ENCODE measurements at places on chromosomes 1 and 21. TPM values are rescaled to one million over a fixed set of nuclear protein-coding genes. Genes with fewer than 3 reads are reported as not detected.

DNA sequence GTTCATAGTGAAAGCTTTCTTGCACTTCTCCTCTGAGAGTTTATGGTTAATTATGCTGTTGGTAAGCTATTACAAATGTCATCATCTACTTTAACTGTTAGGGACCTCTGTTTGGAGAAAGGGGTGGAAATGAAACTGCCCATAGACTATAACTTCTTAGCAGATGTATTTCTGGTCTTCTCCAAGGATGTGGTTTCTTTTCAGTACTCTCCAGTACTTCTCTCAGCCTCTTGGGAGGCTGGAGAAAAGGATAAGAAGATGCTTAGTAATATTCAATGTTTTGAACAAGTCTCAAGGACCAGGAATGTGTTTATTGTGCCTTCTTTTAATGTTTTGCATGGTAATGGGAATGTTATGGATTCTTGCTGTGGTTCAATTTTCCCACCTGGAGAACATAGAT, 60.4 kb downstream of the LAMC2 start:
- DNase-seq, result no peak

DNA sequence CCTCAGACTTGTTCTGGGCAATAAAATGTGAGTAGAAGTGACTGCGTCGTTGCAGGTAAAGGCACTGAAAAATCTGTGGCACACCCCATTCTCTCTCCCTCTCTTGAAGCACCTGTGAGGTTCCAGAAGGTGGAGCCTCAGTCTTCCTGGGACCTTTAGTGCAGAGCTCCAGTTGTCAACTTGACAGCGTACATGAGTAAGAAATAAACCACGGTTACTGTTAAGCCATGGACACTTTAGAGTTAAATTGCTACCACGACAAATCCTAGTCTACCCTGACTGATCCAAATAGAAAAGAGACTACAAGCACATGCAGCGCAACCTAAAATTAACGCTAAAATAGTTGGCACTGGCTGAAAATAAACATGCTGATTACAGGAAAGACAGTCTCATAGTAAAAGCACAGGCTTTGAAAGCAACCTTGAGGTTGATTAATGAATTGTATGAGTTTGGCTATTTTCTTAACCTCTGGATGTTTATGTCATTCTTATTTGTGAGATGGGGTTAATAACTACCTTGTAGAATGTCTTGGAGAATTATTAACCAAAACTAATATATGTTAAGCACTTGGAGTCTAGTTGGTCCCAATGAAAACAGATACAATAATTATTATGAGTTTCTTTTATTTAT, 93.0 kb upstream of the PLPPR4 start:
- no peak for DNase-seq

DNA sequence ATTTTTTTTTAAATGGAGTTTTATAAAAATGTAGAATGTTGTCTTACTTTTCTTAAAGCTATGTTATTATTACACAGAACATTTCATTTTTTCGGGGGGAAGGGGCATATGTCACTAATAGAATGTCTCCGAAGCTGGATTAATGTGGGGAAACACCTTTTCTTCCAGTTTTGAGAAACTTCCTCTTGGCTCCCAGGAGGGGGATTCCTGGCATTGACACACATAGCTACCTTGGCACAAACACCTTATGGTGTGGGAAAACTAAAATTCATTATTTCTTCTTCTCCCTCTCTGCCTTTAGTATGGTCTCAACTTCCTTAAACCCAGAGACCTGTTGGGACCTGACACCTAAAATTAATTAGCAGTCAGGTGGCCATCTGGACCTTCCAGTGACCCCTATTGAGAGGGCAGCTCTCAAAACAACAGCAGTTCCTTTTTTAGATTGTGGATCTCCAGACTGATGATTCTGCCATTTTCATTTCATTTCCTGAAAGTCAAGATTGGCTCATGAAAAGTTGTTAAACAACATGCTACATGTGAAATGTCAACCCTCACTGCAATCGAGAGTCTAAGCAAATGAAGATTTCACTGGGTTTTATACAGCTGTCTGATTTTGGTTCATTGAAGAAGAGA, 70.1 kb upstream of the EDEM3 start:
- DNase-seq, result no peak

LCE2B gene
- not detected for total RNA-seq

- DNase-seq, result no peak
Measured at GRCh38 chr1:157087030-157087429, 12.6 kb downstream of the ETV3L start.

DNA sequence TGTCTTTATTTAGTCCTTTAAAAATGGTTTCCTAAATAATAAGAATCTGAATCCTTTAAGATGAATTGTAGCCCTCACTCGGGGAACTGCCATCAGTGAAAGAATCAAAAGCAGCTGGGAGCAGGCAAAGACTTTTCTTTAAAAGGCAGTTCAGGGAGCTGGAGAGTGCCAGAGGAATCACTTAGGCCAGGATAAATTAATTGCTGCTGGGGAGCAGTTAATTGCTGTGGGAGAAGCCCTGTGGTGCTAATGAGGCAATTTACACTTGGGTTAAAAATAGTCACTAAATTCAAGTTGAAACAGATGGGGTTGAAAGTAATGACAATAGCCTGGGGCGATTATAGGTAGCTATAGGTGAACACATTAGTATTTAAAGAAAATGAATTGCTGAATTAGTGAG, 38.7 kb upstream of the COL24A1 start:
- DNase-seq, result no peak

DNA sequence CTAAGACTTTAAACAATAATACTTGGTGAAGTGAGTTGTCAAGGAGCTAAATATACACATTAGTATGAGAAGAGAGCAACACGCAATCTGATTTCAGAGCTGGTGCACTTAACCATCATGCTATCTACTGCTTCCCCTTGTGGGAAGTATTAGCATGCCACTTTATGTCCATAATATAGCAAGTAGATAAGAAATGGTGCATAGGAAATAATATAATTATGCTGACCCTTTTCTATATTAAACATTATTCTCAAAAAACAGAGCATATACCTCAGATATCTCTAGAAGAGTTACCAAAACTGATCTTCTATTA, 63.4 kb downstream of the MAGI3 start:
- no peak for DNase-seq

DNA sequence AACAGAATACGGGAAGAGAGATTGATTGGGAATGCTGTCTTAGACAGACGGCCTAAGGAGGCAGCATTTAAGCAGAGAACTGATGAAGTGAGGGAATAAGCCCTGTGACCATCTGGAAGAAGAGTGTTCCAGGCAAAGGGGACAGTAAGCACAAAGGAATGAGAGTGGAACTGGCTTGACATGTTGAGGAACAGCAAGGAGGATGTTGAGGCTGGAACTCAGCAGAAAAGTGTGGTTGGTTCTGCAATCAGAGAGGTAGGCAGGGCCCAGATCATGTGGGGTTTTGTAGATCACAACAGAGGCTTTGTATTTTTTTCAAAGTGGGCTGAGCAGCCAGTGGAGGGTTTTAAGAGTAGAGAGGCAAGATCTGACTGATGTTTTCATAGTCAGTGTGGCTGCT, 157.4 kb downstream of the DNM3 start:
- DNase-seq, result no peak

- no peak for DNase-seq
Measured at GRCh38 chr1:103266036-103266435, 157.7 kb upstream of the COL11A1 start.

TNFRSF9 gene
- total RNA-seq, result 0.16 TPM

- no peak for DNase-seq
Measured at GRCh38 chr1:219109424-219110018, 64.2 kb upstream of the LYPLAL1 start.

GRCh38 chr1:215645861-215646260, 78.8 kb downstream of the KCTD3 start:
- no peak for DNase-seq

- DNase-seq, result no peak
Measured at GRCh38 chr1:86061551-86061990, 95.0 kb downstream of the COL24A1 start.

FHAD1 gene
- 2.0 TPM for total RNA-seq

DNA sequence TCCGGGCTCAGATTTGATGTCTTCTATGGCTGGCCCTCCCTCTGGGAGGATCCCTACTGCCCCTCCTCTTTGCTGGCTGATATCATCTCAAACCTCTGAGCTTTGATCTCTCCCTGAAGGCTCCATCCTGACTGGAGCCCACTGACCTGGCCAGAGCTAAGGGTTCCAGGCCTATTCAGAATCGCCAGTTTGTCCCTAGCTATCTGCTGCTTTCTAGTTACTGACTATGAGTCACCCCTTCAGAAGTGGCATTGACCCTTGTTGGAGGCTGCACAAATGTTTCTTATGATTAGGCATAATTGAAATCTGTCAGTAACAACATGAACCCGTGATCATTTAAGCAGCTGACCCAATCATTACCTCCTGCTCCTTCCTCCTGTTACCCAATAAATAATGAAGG, 87.1 kb downstream of the ABCA4 start:
- no peak for DNase-seq

AJAP1 gene
- 1.2 TPM for total RNA-seq

DNA sequence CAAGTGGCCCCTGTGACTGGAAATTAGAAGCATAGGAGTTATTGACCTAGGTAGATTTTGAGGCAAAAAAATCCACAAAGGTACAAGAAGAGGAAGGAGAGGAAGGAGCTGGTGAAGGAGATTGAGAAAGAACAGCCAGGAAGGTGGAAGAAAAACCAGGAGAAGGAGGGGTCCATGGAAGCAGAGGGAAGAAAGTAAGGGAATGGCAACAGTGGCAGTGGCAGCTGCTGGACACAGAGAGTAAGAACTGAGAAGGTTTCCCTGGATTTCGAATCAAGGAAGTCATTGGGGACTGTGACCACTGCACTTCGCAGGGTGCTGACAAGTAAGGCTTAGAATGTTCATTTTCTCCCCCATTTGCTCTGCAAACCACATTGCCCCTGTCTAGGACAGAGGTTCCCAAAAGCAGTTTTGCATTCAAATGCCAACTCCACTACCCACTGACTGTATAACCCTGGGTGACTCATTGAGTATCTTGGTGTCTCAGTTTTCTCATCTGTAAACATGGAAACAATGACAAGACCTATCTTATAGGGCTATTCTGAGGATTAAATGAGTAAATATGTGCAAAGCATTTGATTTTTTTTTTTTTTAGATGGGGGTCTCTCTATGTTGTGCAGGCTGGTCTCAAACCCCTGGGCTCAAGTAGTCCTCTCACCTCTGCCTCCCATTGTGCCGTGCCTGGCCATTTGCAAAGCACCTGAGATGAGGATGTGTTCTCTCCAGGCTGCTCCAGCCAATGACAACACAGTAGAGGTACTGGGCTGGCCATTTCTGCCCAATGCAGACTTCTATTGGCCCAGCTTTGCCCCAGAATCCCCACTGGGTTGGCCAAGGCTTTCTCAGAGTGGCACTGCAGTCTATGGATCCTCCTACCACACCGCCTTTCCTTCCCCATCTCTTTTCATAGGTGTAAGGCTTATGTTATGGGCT, 9.3 kb upstream of the CAPN2 start:
- no peak for DNase-seq

DNA sequence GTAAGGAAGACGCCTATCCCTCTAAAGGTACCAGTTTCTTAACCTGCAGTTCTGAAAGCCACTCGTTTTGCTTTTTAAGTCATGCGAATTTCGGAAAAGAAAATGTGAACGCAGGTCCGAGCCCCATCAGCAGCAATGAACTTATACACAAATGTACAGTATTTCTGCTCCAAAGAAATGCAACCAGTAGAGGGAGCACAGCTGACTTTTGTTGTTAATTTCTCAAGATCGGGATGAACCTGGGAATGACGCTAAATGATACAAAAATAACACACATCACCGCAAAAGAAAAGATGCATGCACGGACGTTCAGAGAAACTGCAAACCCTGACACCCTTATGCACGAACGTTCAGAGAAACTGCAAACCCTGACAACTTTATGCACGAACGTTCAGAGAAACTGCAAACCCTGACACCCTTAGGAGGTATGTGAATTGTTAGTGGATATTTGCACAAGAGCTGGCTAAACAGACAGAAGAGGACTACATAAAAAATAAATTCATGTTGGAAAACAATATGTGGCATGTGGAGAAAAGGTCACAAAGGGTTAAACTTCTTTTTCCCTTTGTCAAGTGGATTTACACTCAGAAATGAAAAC, 3.5 kb upstream of the TIAM1 start:
- DNase-seq, result no peak

JAM2 gene
- total RNA-seq, result 62.1 TPM

GRCh38 chr1:87872692-87873091, 544.0 kb downstream of the LMO4 start:
- DNase-seq, result no peak

- DNase-seq, result no peak
Measured at GRCh38 chr1:205589618-205590456, 42.0 kb downstream of the ELK4 start.

DNA sequence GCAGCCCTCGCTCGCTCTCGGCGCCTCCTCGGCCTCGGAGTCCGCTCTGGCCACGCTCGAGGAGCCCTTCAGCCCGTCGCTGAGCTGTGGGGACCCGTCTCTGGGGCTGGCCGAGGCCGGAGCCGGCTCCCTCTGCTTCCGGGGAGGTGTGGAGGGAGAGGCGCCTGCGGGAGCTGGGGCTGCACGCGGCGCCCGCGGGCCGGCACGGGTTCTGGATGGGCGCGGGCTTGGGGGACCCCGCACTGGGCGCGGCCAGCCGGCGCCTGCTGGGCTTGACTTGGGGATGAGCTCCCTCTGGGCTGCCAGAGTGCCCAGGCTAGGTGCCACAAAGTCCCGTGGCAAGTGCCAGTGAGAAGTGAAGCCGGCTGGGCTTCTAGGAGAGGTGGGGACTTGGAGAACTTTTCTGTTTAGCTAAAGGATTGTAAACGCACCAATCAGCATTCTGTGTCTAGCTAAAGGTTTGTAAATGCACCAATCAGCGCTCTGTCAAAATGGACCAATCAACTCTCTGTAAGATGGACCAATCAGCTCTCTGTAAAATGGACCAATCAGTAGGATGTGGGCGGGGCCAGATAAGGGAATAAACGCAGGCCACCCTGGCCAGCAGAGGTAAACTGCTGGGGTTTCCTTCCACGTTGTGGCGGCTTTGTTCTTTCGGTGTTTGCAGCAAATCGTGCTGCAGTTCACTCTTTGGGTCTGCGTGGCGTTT, 20.2 kb downstream of the EXOC8 start:
- DNase-seq, result no peak

ARHGAP29 gene
- 72.0 TPM for total RNA-seq

DNA sequence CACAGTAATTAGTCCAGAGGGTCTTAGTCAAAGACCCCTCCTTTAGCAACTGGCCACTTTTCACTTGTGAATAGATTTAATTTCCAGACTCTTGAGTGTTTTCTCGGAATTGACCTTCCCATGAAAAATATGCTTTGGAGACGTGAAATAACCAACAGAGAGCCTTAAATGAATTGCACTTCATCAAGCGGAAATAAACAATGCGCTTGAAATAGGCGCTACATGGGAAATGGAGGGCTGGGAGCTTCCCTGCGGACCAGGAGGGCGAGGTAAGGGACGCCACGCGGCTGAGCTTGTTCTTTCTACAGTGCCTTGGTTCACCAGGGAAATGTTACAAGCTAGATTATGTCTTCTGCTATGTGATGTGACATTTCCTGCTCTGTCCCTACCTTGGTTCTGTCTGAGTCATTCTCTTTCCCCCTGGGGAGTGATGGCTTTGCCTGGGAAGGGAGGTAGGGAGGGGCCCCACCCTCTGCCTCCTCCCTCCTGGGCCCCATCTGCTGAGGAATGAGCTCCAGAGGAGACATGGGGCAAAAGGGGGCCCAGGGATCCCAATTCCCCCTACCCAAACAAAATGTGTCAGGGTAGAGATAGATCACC, 619.3 kb downstream of the PTPRU start:
- DNase-seq, result no peak

GRCh38 chr1:38741341-38741740, 118.2 kb downstream of the RRAGC start:
- no peak for DNase-seq

CELA3B gene
- not detected for total RNA-seq

- no peak for DNase-seq
Measured at GRCh38 chr1:3494321-3495308, 40.1 kb downstream of the ARHGEF16 start.

UBL4B gene
- total RNA-seq, result not detected

GRCh38 chr1:33456502-33456886, 16.0 kb upstream of the ZSCAN20 start:
- no peak for DNase-seq

Data from urinary bladder (tissue), 4 donors.